ENCODE measurements at places on chromosomes 5 and 9. TPM values are rescaled to one million over a fixed set of nuclear protein-coding genes. Genes with fewer than 3 reads are reported as not detected.

- H3K27ac ChIP-seq: no peak overlapping the region
- DNase-seq: no peak
- no peaks in the 10 kb centered on the region for H3K36me3 ChIP-seq
- peaks cover 4% of the 10 kb centered on the region for H3K27me3 ChIP-seq
- H3K4me3 ChIP-seq: no peak overlapping the region
Measured at GRCh38 chr5:10825897-10826644, 65.0 kb upstream of the DAP start.

The EPB41L4A gene
- 3.9 TPM for total RNA-seq

The PLPP7 gene
- 1.1 TPM for total RNA-seq

The ISL1 gene
- total RNA-seq: not detected

The GFI1B gene
- total RNA-seq: not detected

DNA sequence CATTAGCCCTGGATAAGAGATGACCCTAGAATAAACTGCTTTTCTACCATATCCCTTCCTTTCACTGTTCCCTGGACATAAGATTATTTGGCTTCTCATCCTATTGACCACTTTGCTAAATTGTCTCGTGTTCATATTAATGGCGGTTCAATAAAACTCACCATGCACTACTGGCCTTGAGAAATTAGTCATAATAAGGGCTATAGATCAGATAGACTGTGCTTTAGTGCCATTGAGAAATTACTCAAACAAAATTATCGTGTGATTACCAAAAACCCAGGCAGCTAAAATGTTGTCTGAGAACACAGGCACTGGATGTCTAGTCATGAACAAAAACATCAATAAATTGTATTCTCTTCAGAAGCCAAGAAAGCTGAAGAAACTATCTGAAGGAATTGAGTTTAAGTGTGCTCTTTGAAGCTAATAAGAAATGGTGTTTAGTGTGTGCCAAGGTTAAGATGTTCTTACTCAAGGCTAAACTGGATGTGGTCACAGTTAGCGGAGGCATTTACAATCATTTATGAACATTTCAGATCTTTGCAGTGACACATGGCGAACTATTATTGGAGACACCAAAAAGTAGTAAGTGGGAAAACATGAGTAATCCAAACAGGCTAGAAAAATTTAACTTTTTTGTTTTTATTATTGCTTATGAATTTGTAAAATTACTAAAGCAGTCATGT is 460.4 kb upstream of the RORB start:
- H3K27me3 ChIP-seq: peaks cover 2% of the 10 kb centered on the region
- H3K36me3 ChIP-seq: no peaks in the 10 kb centered on the region
- no peak overlapping the region for H3K27ac ChIP-seq
- no peaks in the 10 kb centered on the region for H3K4me1 ChIP-seq
- DNase-seq: no peak
- H3K4me3 ChIP-seq: no peak overlapping the region

All from chondrocyte (in vitro differentiated cells).